ENCODE measurements at places on chromosomes 5 and 9.

GRCh38 chr5:20367178-20367577 lies 379.2 kb upstream of the CDH18 start:
- no peak for DNase-seq

- DNase-seq, result no peak
These were observed 1075.0 kb downstream of the CDH9 start for GRCh38 chr5:25963251-25964008.

DNA sequence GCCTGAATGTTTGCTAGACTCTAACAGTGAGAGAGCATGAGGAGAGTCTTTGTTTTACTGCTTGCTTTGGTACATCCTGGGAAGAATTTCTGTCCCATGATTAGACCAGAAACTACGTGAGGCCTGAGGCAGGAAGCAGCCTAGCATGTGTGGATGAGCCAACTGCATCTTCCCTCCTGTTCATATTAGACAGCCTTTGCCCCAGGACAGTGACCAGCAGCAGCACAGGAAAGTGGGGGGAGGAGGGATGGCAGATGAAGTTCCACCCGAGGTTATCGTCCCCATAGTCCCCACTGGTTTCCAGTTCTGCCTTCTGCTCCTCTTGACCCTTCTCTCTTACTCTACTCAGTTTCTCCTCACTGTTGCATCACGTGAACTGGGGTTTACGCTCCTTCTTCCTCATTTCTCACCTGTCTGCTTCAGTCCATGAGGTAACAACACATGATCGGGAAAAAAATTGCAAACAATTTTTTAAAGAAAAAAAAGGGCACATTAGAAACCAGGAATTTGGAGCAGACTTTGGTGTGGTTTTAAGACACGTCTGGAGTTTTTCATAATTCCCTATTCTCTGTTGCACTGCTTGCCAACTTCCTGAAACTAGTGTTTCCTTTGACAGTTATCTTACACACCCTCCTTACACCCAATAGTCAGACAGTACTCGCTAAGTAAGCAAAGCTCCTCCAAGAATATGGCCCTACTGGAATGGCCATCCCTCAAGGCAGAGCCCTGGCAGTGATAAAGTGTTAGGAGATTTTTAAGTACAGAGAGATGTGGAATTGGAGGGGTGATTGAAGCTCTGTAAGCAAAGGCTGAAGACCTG lies 84.1 kb downstream of the SNX18 start:
- DNase-seq, result no peak

- no peak for DNase-seq
These were observed 14.9 kb downstream of the ARHGEF28 start for GRCh38 chr5:73640861-73641320.
